NCI-H526 (cell line): ENCODE measurements at places on chromosomes 16 and 17.

GRCh38 chr16:3671424-3671823, 16.9 kb downstream of the DNASE1 start:
- no peak for DNase-seq

DNA sequence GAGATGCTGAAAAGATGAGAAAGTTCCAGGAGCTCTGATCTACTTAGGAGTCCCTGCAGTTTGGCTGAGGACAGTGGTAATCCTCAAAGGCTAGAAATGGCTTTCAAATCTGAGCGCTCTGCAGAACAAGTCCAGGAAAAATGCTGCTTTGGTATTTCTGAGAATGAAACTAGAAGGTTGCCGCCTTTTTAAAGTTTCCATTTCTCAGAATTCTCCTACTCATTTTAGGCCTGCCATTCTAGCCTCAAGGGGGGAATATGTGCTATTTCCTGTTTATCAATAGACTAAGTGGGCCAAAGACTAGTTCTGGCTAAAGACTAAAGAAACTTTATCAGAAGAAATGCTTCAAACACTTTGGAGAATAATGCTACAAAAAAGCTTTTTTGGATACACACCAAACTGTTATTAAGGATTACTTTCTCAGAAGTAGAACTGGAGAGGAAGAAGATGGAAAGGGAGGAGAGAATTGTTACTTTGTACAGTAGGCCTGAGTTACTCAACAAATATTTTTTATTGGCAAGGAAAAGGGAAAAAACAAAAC, at the start of gene SLFN12L:
Gene SLFN12L, minus strand, starts transcription at position 78 of the 541 bp plus-strand sequence. CDS start 15,314 bp downstream, outside the sequence.
- no peak for DNase-seq

DNA sequence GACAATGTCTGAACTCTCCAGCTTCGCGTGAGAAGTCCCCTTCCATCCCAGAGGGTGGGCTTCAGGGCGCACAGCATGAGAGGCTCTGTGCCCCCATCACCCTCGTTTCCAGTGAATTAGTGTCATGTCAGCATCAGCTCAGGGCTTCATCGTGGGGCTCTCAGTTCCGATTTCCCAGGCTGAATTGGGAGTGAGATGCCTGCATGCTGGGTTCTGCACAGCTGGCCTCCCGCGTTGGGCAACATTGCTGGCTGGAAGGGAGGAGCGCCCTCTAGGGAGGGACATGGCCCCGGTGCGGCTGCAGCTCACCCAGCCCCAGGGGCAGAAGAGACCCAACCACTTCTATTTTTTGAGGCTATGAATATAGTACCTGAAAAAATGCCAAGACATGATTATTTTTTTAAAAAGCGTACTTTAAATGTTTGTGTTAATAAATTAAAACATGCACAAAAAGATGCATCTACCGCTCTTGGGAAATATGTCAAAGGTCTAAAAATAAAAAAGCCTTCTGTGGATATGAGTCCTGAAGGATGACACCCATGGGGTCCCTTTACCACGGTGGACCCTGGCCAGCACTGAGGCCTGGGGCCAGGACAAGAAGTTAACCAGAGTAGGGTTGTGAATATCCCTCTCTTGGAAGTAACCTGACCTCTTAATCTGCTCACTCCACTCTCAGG, 10.5 kb upstream of the ITGAD start:
- peak; percentile 62 for DNase-seq

- peak; percentile 51 for DNase-seq
Measured at GRCh38 chr16:75860326-75861053, 134.2 kb upstream of the CPHXL start.

- no peak for DNase-seq
Measured at GRCh38 chr16:86928523-86929011, 350.2 kb downstream of the FOXL1 start.

- no peak for DNase-seq
Measured at GRCh38 chr16:23254338-23254737, 47.8 kb upstream of the SCNN1B start.

DNA sequence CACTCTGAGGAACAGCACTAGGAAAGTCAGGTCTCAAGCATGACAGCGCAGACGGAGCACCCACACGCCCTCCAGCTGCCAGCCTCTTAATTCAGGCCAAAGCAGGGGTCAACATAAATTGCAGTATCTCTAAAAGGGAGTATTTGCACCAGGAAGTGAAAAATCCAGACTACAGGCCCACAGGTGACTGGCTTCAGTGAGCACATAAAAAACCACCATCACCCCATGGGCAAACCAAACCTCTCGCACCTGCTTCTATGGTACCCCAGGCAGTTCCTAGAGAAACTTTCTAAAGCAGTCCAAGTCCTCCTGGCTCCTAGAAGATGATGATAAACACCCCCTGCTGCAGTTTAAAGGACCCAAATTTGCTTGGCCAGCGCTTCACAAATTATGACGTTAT, 129.8 kb downstream of the ZNF423 start:
- DNase-seq = no peak

DNA sequence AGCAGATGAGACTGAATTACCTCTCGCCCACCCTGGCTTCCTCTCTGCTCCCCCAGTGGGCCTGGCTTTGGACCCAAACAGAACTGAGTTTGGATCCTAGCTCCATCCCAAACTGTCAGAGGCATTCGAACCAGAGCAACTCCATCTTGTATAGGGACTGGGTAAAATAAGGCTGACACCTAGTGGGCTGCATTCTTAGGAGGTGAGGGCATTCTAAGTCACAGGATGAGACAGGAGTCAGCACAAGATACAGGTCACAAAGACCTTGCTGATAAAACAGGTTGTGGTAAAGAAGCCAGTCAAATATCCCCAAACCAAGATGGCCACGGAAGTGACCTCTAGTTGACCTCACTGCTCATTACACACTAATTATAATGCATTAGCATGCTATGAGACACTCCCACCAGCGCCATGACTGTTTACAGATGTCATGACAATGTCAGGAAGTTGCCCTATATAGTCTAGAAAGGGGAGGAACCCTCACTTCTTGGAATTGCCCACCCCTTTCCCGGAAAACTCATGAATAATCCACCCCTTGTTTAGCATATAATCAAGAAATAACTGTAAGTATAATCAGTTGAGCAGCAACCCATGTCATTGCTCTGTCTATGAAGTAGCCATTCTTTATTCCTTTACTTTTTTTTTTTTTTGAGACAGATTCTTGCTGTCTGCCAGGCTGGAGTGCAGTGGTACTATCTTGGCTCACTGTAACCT, 44.4 kb downstream of the LYRM1 start:
- no peak for DNase-seq

GRCh38 chr17:41801374-41802271, 10.1 kb downstream of the P3H4 start:
- DNase-seq = peak; percentile 89

GRCh38 chr17:29178750-29179231, 1.4 kb downstream of the MYO18A start:
- DNase-seq = peak; percentile 73

- DNase-seq = no peak
Measured at GRCh38 chr17:245020-245419, 63.6 kb upstream of the DOC2B start.

DNA sequence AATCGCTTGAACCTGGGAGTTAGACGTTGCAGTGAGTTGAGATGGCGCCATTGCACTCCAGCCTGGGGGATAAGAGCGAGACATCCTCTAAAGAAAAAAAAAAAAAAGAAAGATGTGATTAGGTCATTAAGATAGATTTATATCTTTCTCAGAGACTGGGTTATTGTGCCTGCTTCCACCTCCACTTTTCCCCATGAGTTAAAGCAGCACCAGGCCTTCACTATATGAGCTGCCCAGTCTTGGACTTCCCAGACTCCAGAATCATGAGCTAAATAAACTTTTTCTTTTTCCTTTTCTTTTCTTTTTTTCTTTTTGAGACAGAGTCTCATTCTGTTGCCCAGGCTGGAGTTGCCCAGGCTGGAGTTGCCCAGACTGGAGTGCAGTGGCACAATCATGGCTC, 19.4 kb upstream of the CDH1 start:
- no peak for DNase-seq

DNA sequence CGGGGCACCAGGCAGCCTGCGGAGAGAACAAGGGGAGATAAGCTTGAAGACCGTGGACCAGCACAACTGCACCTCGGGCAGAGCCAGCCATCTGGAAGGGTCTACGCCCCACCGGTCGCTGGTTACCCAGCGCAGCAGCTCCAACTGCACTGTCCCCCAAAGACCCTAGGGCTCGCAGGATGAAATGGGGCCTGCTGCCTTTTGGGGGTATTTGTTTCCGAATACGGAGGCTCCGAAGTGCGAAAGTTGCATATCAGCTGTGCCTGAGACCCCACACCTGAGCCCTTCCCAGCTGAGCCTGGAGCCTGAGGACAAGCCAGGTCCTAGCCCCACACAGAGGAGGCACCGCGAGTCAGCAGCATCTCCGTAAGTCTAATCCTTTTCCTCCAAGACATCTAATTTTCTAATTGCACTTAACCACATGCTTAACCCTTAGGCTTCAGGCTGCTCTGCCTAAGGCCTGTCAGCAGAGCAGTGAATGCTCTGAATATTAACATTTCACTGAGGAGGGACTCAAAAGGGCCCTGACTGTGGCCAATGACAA, 4.0 kb downstream of the KIFC3 start:
- no peak for DNase-seq

DNA sequence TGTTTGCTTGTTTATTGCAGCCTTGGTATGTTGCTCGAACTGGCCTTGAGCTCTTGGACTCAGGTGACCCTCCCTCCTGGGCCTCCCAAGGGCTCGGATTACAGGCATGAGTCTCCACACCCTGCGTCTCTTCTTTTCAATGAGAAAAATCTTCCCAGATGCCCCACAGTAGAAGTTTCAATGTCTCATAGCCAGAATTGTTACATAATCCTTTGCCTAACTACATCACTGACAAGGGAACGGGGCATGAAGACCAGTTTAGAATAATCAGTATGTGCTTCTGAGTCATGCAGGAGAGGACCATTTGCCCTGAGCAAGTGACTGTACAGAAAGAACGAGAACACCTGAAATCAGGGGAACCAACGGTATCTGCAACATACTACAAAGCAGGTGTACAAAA, 61.9 kb upstream of the RBBP6 start:
- DNase-seq = no peak
